ENCODE measurements at places on chromosomes 12 and 14.

DNA sequence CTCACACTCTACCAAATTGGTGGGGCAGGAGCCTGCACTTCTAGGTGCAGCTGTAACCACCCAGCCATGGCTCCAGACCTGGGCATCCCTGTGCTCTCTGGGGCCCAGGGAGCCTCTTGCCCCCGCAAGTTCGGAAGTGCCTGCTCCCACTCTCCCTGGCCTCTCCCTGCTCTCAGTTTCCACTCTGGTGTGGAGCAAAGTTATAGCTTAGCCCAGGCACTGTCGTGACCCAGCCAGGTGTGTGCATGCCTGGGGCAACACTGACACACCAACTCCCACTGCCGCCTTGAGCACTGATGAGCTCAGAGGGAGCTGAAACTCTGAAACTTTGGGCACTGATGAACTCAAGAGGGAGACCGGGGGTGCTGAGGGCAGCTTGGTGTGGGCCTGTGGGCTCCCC is 8.7 kb upstream of the FBXO33 start:
- no peak for DNase-seq

- DNase-seq: no peak
Observed at GRCh38 chr12:66210840-66211239, 21.8 kb downstream of the IRAK3 start.

GRCh38 chr12:101839324-101840283 is 8.8 kb upstream of the GNPTAB start:
- DNase-seq: peak; percentile 58

DNA sequence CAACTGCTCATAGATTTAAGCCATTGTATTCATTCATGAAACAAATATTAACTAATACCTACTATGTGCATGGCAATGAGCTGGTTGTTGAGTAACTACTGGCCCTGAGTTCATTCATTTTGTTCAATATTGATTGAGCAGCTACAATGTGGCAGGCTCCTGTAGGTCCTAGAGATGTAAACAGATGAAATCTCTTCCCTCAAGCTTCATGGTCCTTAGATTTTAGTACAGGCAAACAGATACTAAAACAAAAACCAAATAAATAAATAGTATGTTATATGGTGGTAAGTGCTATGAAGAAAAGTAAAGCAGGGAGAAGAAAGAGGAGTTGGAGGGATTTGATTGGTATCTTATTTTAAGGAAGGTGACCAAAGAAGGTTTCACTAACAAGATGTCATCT is 77.8 kb downstream of the RERG start:
- no peak for DNase-seq

DNA sequence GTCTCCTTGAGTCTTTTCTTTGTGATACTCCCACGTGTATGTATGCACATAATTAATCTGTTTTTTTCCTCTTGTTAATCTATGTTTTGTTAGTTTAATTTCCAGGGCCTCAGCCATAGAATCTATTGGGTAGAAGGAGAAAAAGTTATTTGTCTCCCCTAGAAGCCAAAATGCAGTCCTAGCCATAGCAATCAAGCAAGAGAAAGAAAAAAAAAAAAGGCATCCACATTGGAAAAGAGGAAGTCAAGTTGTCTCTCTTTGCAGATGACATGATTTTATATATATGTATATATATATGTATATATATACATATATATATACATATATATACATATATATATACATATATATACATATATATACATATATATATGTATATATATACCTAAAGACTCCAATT is 25.4 kb upstream of the ETV6 start:
- no peak for DNase-seq

DNA sequence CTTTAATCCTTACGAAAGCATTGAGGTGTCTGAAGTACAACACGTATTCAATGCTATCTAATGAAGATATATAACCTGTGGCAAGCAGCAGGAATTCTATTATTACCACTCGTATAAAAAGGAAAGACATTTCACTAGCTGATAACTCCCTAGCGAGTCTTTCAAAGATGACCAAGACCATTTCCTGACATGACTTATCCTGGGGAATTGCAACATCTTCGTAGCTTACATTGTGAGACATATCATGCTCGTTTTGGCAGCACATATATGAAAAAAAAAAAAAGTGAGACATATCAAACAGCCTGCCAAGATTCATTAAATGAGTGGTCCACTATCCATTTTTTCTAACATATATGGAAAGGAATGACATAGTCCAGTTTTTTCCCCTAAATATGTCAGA is 337.0 kb downstream of the FSCB start:
- no peak for DNase-seq

DNA sequence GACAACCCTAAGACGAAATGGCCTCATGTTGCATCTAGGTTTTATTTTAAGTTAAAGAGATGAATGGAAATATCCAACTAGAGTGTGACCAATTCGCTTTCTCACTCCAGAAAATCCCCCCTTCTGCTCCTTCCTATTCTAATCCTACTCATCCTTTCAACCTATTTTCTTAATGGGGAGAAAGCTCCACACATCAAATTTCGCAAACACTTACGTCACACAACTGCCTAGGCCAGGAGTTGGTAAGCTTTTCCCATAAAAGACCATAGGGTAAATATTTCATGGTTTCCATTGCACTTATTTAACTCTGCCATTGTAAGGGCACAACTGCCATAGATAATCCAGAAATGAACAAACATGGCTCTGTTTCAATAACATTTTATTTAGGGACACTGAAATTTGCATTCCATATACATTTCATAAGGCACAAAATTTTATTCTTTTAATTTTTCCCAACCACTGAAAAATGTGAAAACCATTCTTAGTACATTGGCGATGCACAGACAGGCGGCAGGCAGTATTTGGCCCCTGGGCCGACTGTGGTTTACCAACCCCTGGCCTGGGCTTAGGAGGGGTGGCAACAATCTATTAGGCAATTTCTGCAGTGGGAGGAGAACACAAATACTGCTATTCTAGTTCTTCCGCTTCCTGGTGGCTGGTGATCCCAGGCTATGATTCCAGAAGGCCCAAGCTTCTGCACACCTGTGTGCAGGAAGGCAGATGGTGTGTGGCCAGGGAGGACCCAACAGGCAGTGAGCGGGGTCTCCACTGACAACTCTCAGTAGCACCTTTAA is 67.2 kb upstream of the FOXN3 start:
- DNase-seq: no peak

DNA sequence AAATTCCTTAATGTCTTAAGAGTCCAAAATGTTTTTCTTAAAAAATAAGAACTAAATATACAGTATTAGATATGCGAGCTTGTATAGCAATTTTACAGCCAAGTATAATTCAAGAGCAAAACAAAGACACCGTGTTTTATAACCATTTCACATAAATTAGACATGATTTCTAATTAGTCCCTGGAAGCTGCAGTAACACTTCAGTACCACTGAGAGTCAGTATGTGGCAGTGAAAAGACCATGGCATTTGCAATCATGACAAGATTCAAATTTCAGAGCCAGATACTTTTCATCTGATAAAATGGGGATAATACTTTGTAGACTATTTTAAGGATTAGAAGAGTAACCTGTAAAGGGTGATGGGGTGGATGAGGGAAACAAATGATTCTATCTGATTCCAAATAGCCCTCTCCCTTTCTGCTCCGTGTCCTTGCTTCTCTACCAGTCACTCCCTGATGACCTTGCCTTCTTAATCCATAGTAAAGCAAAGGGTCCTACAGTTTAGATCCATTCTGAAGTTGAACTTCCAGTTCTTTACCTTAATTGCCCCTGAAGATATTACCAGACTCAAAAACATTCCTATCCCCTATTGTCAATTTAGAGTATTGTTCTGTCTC is 145.4 kb upstream of the ABCD2 start:
- no peak for DNase-seq

DNA sequence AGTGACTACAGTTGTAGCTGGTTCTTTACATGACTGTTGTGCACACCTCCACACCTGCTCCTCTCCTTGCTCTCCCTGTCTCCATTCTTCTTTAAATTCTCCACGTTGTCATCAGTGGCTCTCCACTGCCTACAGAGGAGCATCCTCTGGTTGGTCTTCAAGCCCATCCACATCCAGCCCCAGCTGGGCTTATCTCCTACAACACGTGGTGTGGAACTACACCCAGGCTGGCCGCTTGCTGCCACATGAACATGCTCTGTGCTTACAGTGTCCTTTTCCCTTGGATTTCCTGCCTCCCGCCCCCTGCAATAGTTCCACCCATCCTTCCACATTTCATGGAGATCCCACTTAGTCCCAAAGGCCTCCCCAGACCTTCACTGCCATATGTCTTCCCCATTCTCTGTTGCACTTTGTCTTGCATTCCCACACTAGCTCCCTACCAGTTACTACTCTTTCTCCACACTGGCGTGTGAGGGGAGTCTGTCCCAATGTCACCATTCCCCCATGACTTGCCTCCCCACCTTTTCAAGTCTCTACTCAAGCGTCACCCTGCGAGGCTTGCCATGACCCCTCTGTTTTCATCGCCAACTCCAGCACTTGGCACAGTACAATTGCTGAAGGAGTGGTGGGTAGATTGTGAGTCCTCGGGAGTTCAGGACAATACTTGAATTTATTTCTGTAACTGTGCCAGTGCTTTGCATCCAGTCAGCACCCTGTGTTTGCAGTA is 9.8 kb upstream of the MCRS1 start:
- no peak for DNase-seq

DNA sequence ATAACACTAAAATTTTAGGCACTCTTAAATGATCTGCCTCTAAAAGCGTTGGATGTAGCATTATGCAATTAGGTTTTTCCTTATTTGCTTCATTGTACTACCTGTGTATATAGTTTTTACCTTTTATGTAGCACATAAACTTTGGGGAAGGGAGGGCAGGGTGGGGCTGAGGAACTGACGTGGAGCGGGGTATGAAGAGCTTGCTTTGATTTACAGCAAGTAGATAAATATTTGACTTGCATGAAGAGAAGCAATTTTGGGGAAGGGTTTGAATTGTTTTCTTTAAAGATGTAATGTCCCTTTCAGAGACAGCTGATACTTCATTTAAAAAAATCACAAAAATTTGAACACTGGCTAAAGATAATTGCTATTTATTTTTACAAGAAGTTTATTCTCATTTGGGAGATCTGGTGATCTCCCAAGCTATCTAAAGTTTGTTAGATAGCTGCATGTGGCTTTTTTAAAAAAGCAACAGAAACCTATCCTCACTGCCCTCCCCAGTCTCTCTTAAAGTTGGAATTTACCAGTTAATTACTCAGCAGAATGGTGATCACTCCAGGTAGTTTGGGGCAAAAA is 4.1 kb downstream of the CDKN1B start:
- no peak for DNase-seq

DNA sequence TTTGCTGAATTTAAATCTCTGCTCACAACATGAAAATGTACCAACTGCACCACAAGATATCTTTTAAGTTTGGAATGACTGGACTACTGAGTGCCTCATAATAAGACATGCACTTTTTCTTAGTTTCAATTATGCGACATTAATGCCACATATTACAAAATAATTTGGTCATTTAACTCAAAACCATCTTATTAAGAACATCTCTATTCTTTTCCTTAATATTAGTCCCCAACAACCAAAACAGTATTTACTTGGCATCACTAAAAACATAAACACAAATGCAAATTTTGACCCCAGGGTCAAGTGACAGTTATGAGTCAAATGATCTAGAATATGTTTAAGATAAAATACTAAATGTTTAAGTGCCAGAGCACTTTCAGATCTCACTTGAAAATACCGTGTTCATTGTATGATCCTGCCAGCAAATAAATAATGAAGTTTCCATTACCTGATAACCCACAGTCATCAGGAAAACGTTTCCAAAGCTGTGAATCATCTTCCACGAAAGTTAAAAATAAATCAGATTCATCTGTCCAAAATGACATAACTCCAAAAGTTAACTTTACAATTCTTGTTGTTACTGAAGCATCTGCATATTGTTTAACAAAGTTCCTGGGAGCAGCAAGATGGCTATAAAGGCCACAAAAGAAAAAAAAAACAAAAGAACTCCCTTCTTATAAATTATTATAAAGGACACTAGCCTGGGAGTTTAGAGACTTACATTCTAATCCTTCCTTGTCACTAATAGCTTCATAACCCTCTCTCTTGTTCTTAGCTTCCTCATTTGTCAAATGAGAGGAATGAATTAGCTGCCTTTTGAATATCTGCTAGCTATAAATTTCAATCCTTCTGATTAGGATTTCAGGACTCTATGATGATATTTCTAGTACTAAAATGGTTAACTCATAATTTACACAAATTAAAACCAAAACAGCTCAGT is 30.5 kb upstream of the AP4S1 start:
- no peak for DNase-seq

DNA sequence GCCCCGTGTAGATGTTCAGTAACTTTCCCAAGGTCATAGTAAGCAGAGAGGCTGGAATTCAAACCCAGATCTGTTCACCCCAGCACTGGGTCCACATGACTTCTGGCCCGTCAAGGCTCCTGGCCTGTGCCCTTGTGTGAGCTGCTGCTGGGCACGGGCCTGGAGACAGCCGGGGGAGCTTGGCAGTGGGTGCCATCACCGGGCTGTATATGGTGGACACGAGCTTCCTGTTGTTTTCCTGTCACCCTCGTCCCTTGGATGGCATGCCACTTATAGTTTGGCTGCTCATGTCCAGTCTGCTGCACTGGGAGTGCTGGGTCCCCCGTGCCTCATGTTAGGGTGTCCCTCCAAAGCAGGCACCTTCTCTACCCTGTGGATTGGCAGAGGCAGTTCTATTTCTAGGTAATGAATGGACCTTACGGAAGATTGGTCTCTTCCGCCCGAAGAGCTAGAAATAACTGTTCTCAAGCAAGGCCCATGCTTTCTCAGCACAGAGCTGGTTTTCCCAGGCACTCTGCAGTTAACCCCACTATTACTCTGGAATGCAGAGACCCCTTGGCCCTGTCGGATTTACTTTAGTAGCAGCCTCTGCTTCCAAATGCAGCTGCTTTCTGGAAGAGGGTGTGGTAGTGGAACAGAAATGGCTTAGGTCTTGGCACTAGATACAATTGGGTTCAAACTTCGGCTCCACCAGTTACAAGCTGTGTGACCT is 44.3 kb downstream of the ELK3 start:
- DNase-seq: no peak

GRCh38 chr14:36014236-36014635 is 162.3 kb downstream of the PTCSC3 start:
- no peak for DNase-seq

- DNase-seq: no peak
Observed at GRCh38 chr14:43471595-43471994, 1035.5 kb downstream of the FSCB start.

- DNase-seq: no peak
Observed at GRCh38 chr12:132429602-132429945, 60.4 kb upstream of the FBRSL1 start.

GRCh38 chr12:116642106-116642505 is 82.9 kb downstream of the MAP1LC3B2 start:
- DNase-seq: no peak

GRCh38 chr12:124878795-124879516 is 15.3 kb upstream of the SCARB1 start:
- no peak for DNase-seq

DNA sequence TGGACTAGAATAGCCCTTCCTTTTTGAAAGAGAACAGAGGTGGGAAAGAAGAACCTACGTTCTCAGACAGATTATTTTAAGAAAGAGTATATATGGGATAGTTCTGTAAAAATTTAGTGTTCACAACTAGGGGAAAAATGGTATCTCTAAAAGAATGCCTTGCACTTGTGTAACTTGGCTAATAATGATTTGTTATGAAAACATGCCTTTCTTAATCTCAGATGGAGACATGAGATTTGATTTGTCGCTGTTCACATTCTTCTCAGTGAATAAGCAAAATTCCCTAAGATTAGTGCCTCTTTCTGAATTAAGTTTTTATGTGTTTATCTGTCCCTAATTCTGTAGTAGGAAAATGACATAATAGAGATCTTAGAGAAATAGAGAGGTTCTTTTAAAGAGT is 100.8 kb downstream of the USP15 start:
- DNase-seq: no peak

- no peak for DNase-seq
Observed at GRCh38 chr12:120229071-120229486, 28.2 kb upstream of the RPLP0 start.
